Stomach (tissue), 19 donors: ENCODE measurements at places on chromosomes 1 and 21. TPM values are rescaled to one million over a fixed set of nuclear protein-coding genes. Genes with fewer than 3 reads are reported as not detected.
A peak's percentile ranks its signal among the peaks of the same experiment; 100 is the strongest.

GRCh38 chr1:31932491-31933316 lies 5.5 kb downstream of the PTP4A2 start:
- peaks cover 78% of the 10 kb centered on the region for H3K4me1 ChIP-seq
- no peaks in the 10 kb centered on the region for H3K36me3 ChIP-seq

- H3K27me3 ChIP-seq = no peaks in the 10 kb centered on the region
- no peaks in the 10 kb centered on the region for H3K36me3 ChIP-seq
- no peak overlapping the region for H3K27ac ChIP-seq
- no peak overlapping the region for H3K4me3 ChIP-seq
- DNase-seq = no peak
Measured at GRCh38 chr1:244749230-244750016, 86.0 kb upstream of the COX20 start.

DNA sequence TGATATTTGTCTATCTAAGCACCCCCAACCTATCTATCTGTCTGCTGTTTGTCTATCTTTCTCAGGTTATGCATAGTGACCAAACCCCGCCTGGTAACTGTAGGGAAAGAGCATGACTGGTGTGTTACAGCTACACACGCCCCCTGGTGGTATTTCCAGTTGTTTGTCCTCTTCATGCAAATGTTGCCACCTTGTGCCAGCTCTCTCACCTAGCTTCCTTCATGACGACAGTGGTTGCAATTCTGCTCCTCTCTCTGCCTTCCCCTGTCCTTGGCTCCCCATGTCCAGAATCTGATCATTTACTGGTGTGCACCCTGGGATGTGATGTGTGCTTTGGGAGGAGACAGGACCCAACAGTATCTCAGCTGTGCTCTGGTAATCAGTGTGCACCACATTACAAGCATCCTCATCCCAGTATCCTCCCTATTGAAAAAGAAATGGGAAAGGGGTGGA lies 8.1 kb upstream of the INKA2 start:
- H3K27ac ChIP-seq = no peak overlapping the region
- H3K36me3 ChIP-seq = no peaks in the 10 kb centered on the region
- H3K4me3 ChIP-seq = no peak overlapping the region
- DNase-seq = peak; percentile 70
- peaks cover 2% of the 10 kb centered on the region for H3K27me3 ChIP-seq
- peaks cover 17% of the 10 kb centered on the region for H3K4me1 ChIP-seq

The SHISA4 gene
- 10.3 TPM for total RNA-seq

The GPR153 gene
- 63.1 TPM for total RNA-seq

The IL20 gene
- total RNA-seq = not detected
